A172 (cell line): ENCODE measurements at places on chromosomes 11 and 22. TPM values are rescaled to one million over a fixed set of nuclear protein-coding genes. Genes with fewer than 3 reads are reported as not detected.

DNA sequence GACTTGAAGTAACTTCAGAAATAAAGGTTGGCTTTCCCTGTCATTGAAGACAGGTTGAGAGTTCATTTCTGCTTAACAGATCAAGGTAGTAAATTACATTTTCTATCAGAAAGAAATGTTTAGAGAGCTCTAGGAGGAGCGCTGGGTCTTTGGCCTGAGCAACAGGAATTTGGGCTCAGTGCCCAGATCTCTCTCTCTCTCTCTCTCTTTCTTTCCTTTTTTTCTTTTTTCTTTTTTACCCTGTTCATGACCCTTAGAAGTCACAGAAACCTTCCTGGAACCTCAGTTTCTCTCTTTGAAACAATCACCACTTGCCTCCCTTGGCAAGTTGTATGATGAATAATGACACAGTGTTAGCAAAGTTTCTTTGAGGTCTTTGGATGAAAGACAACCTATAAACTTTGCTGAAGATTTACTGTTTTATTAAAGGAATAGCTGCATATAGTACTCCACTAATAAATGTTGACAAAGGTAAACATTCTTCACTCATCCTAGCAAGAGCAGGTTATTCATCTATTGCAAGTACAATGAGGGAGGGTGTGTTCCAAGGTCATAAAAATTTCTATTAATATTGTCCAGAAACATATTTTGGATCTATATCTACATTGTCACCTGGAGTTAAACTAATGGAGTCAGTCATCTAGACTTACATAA lies 35.5 kb upstream of the RASSF10 start:
- DNase-seq, result no peak

GRCh38 chr22:46459347-46460065 lies 77.9 kb downstream of the CELSR1 start:
- no peak for DNase-seq

DNA sequence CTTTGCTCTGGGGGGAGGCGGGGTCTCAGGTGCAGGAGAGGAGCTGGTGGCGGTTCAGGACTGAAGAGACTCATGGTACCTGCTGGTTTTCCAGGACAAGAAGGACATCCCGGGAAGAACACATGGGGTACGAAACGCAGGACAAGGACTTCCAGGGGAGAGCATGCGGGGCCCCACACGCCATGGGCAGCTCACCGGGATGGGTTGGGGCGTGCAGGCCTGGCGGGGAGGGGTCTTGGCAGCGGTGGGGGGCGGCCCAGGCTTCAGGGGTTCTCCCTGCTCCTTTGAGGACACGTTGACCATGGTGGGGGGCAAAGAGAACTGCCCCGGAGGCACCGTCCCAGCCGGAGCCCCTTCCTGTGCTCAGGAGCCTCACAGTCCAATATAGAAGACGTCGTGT lies 673.2 kb downstream of the BRD1 start:
- DNase-seq, result no peak

GRCh38 chr22:44554411-44554810 lies 56.4 kb upstream of the RTL6 start:
- DNase-seq, result no peak

- DNase-seq, result no peak
Measured at GRCh38 chr11:8273287-8273686, 9.6 kb upstream of the LMO1 start.

DNA sequence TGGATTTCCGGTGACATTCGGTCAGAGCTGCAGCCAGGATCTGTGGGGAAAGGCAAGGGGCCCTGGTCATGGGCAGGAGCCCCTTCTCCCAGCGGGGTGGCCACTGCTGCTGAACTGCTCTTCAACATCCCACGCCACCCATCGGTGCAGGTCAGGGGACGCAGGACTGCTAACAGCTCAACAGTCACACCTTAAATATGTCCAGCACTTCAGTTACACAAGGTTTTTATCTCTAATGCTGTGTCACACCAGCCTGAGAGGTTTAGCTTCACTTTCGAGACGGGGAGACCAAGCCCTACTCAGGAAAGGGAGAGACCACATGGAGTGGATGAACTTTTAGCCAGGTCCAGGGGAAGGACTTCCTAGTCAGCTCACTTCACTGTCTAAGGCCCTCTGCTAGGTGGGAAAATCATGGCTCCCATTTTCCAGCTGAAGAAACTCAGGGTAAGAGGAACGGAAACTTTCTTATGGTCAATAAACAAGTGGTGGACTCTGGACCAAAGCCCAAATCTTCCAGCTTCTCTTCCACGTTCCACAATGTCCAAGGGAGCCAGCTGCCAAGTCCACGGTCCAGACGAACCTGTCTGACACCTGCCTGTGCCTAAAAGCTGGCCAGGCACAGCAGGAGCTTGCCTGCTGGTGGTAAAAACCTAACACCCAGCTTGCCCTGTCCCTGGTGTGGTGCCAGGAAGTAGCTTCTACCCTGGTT lies 21.0 kb upstream of the CHADL start:
- DNase-seq, result no peak

DNA sequence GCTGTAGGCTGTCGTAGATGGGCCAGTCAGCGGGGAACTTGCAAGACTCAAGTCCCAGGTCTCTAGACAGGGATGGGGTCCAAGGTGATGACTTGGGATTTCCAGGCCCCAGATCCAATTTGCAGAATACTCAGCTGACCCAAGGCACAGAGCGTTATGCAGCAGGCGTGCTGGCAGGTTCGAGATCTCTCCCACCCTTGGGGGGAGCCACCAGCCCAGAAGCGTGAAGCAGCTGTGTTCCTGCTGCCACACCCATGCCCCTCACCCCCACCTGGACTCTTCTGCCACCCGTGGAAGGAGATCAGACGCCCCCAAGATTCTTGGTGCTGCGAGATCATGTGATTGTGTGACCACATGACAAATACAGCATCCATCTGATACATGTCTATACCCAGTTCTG lies 142.6 kb downstream of the BRD1 start:
- DNase-seq, result no peak

- DNase-seq, result no peak
Measured at GRCh38 chr11:10824888-10825287, 16.2 kb upstream of the EIF4G2 start.

DNA sequence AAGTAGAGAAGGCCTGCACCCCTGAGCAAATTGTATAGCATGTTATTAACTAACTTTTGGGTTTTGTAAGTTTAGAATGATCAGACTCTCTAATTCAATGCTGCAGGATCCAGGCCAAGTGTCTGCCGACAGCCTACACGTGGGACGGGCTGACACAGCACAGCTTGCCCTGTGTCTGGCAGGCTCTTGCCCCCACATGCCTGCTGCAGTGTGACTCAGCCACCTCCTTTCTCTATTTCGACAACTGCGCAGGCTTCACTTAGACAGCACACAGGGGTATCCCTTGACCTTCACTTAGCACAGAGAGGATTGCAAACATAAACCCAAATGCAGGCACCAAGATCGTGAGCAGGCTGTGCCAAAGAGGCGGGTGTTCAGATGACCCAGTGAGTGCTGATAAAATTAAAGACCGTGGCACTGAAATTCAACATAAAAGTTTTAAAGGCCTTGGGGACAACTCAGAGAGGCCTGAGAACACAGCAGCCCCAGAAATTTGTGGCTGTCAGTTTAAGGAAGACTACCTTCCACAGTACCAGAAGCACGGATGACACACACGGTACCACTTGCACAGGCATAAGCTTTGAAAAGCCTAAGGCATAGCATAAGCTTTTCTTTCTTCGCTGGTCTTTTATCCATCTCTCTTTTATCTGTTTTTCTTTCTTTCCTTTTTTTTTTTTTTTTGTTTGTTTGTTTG lies 37.8 kb downstream of the SCN3B start:
- no peak for DNase-seq

GRCh38 chr11:68141246-68142027 lies 20.2 kb upstream of the CHKA start:
- DNase-seq, result no peak

- DNase-seq, result no peak
Measured at GRCh38 chr11:47101406-47101805, 75.3 kb downstream of the ARFGAP2 start.

- DNase-seq, result no peak
Measured at GRCh38 chr11:67633758-67634365, 4.1 kb upstream of the NUDT8 start.

GRCh38 chr11:122154994-122155393 lies 39.0 kb upstream of the BLID start:
- no peak for DNase-seq

DNA sequence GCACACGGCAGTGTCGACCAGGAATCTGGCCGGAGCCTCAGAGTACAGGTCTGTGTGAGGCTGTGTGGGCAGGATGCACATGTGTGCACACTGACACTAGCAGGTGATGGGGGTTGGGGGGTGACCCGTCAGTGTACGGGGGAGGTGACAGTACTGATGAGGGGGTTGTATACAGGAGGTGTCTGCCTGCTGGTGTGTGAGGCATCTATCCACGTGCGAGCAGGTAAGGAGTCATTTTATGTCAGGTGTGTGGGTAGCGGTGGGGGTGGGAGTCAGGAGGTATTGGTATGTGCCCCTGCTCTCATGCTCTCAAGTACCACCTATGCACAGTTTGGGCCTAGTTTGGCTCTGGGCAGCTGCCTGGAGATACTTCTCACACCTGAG lies 4.5 kb upstream of the PHRF1 start:
- no peak for DNase-seq

DNA sequence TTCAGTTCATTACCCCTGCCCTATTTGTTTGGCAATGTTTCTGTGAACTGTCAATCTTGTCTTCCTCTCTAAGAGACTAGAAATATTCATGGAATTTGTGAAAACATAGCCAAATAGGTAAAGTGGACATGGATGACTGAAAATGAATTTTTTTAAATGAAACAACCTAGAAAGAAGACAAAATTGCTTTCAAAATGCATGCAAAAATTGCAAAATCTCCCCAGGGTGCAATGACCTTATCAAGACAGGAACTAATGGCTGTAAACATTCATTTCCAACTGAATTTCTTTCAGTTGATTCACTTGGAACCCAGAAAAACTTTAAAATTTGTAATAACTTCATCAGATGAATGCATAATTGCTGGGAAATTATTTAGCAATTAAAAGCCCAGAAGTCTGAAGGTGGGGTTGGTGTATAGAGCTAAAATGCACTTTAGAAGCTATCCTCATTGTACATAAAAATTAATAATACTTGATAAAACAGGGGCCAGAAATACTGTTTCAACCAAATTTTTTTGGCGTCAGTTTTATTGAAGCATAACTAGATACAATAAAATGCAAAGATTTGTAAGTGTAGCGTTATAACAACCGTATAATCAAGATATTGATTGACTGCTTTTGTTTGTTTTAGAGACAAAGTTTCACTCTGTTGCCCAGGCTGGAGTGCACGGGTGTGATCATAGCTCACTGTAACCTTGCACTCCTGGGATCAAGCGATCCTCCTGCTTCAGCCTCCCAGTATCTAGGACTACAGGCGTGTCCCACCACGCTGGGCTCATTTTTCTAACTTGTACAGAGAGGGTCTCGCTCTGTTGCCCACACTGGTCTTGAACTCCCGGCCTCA lies 27.6 kb upstream of the SLC35C1 start:
- no peak for DNase-seq

GRCh38 chr22:44648085-44648820 lies 53.8 kb upstream of the PRR5 start:
- no peak for DNase-seq

GRCh38 chr11:86596861-86597586 lies 75.4 kb downstream of the ME3 start:
- no peak for DNase-seq

GRCh38 chr22:28771195-28771791 lies 1.2 kb upstream of the CCDC117 start:
- DNase-seq, result no peak

DNA sequence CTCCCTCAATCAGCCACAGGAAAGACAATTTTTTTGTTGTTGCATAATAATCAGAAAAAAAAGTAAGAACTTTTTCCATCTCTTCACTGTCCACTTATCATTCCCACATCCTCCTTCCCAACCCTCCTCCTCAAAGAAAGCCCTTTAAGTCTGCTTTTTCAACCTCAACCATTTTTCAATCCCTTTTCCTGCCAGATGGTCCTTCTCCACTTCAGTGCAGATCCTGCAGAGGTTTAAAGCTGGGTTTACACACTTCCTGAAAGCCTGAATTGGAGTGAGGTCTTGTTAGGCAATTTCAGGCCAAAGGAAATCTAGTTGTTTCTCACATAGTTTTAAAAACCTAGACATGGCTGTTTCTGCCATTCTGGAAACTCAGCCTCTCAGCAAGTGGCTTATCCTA lies 78.3 kb downstream of the RPL27A start:
- DNase-seq, result no peak

DNA sequence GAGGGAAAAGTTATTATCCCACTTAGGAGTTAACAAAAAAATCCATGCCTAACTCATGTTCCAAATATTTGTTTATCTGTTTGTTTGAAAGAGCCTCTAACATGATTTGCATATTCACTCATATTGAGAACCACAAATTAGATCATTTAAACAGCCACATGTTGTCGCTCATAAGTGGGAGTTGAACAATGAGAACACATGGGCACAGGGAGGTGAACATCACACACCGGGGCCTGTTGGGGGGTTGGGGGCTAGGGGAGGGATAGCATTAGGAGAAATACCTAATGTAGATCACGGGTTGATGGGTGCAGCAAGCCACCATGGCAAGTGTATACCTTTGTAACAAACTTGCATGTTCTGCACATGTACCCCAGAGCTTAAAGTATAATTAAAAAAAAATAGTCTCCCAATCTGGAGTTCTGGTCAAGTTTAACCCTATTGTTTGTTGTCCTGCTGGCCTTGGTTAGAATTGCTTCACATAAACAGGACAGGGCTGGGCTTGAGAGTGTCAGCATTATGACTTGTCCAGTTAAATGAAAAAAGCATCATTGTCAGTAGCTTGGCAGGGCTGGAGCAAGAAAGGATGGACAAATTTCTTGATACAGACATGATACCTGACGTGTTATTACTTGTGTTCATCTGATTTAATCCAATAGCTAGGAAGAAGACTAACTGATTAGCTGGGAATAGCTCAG lies 57.8 kb upstream of the PSMA1 start:
- DNase-seq, result no peak

DNA sequence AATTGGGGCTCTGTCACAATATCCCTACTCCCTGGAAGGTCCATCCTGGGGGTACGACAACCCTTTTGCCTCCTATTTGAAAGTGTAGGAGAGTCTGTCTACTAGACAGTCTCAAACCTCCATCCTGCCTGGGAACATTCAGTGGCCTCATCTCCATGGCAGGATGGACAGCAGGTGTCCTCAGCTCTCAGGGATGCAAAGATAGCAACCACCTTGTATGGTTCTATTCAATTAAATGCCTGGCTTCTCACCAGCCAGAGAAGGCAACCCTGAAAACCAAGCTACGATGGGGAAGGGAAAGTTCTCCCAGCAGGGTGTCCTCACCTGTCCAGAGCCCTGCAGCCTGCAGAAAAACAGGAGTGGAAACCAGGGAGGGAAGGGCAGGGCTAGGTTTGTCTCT lies 164.9 kb downstream of the MIAT start:
- no peak for DNase-seq

- DNase-seq, result no peak
Measured at GRCh38 chr22:43878079-43878795, 13.6 kb downstream of the PNPLA5 start.

Gene TEAD1
- 69.5 and 92.5 TPM in 2 replicates for total RNA-seq

Gene OR52N4
- not detected in 2 replicates for total RNA-seq

Gene STK33
- 17.2 and 31.3 TPM in 2 replicates for total RNA-seq

Gene AGBL2
- total RNA-seq, result 1.8 and 2.8 TPM in 2 replicates

Gene SHANK3
- total RNA-seq, result 0.84 and 0.98 TPM in 2 replicates

Gene PGAP2
- total RNA-seq, result 15.4 and 16.6 TPM in 2 replicates

Gene ACTN3
- total RNA-seq, result 11.2 TPM in 1 of 2 replicates, not detected in the other

Gene NRXN2
- total RNA-seq, result 0.05 and 0.14 TPM in 2 replicates
